ENCODE measurements at places on chromosomes 1 and 21.

DNA sequence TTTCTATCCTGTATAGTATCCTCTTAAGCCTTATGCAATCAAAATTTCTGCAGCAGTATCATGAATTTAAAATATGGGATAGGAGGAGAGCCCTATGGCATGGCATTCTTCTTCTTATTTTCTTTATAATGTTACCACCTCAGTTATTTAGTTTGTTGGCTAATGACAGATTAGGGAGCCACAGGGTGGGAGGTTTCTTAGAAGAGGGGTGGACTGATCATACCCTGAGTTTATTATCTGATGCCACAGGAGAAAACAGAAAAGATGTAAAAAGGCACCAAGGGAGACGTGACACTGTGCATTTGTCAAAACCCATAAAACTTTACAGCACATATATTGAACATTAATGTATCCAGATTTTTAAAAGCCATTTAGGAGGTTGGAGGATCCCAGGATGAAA is 66.9 kb downstream of the LRRC8D start:
- DNase-seq: no peak

- no peak for DNase-seq
Measured at GRCh38 chr1:59831529-59831928, 16.8 kb downstream of the HOOK1 start.

GRCh38 chr1:99887890-99888289 is 37.7 kb downstream of the AGL start:
- DNase-seq: no peak

- DNase-seq: no peak
Measured at GRCh38 chr1:17094664-17095063, 24.6 kb downstream of the PADI2 start.

DNA sequence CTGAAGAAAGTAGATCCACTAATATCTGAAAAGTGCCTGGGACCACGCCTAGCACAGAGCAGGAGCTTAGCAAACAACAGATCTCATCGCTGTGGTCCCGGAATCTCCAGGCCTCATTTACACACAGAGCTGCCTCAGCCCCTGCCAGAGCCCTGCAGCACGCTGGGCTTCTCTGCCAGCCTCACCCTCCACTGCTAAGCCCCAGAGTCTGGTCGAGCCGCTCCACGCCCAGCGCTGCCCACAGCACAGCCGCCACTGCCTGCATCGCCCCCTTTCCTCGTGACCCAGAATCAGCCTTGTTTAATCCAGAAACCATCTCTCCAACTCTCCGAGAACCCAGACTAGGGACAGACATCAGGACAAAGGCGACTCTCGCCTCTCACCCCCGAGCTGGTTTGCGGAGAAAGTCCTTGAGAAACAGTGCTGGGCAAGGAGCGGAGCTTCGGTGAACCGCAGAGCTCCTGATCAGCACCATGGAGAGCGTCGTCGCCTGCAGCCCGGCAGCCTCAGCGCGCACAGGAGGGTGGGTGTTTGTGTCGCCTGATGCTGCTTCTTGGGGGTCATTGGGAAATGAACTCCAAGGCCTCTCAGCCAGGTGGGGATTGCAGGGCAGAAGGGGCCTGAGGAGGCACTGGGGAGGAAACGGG is 145.1 kb downstream of the NPHP4 start:
- DNase-seq: no peak

GRCh38 chr1:246564839-246565750 is 966 bp downstream of the TFB2M start:
- no peak for DNase-seq

- DNase-seq: no peak
Measured at GRCh38 chr1:7694600-7695496, 76.2 kb upstream of the VAMP3 start.

DNA sequence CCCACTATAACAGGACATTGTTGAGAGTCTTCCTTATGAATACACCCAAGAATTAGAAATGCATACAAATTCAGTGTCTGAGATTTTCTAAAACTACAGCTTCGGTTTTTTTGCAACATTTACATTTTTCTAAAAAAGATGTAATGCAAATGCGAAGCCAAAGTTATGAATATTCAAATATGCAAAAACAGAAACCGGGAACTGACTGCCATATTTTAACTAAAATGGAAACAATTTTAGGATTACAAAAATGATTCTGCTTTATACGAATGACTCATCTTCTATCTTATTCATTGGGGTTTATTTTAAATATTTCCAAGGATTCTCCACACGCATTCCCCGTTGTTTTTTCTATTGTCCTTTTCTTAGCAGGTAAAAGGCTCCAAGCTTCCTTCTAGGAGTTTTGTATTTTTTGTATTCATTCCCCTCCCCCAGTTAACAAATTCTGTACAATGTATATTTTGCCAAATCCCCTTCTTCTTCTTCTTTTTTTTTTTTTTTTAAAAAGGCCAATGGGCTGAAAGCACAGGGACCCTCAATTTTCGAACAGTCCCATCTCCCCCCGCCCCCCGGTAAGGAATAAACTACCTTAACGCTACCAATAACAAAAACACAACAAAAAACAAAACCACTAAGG is 1.0 kb downstream of the ARPC5 start:
- no peak for DNase-seq

DNA sequence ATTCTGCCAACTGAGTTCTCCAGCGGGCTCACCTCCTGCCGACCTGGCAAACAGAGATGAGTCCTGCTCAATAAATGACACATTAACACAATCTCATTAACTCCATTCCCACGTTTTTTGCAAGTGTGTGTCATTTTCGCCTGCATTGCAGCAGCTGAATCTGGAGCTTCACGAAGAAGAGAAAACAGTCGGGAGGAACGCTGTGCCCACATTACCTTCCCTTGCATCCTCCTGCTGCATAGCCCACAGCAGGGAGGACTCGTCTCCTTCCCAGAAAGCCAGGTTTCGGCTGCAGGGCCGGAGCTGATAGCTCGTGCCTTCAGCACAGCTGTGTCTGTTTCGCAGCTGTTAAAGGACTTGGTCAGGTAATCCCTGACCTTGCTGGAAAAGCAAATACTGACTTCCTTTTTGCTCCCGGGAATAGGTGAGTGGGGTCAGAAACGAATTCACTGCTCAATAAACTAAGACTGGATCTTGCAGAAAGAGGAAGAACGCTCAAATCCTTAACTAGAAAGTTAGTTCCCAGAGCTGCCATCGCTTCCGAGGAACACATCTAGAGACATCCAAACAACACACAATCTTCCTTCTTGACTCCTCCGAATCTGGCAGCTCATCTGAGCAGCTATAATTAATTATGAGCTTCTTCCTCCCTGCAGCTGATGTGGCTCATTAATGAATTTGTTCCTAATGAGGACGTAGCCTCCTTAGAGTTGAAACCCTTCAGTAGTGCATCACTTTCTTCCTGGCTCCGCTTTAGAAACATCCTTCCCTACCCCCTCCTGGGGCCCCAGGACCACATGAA is 33.0 kb downstream of the KANK4 start:
- no peak for DNase-seq

GRCh38 chr1:161718559-161719324 is 2.6 kb upstream of the FCRLB start:
- no peak for DNase-seq

- DNase-seq: no peak
Measured at GRCh38 chr1:178768423-178768822, 43.4 kb downstream of the RALGPS2 start.

- DNase-seq: no peak
Measured at GRCh38 chr1:196034080-196034706, 574.0 kb downstream of the KCNT2 start.

GRCh38 chr21:39346206-39346605 is 2.7 kb downstream of the HMGN1 start:
- no peak for DNase-seq

- no peak for DNase-seq
Measured at GRCh38 chr1:116408803-116409720, 36.0 kb downstream of the ATP1A1 start.

DNA sequence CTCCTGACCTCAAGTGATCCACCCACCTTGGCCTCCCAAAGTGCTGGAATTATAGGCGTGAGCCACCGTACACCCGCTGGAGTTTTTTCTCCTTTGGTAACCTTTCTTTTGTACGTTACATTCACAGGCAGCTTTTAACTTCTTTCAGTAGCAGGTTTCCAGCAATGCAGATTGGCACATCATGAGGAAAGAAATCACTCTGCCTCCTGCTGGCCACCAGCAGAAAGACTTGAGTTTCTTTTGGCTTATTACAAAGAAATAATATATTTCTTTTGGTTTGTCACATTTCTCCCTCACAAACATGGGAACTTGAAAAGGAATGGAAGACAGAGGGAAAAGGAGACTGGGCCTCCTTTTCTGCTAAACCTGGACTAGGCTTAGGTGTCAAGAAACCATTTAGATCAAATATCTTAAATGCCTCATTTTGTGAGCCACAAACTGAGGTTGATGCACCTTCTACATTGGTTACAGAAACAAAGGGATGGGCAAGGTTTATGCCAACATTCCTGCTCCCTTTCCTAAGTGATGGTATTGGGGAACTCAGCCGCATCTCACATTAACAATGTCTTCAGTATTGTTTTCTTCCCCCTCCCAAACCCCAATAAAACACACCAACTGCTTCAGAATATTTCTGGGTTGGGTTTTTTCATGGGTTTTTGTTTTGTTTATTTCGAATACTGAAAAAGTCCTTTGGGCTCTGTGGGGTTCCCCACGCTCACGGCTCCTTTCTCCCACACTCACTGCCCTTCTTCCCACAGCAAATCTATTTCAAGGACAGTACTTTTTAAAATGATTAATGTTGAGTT is 7.7 kb downstream of the ENSA start:
- DNase-seq: no peak

DNA sequence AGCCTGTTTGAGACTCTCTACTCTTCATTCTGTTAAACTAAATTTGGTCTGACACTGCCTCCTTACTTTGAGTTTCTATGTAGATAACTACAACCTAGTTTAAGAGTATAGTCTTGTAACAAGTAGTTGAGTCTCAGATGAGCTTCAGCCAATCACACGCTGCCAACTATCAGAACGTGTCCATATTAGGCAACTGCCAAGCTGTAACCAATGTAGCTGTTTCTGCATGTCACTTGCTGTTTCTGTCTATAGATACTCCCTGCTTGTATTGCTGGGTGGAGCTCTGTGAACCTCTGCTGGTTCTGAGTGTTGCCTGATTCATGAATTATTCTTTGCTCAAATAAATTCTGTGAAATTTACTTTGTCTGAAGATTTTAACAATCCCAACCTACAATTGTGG is 452.6 kb upstream of the NR5A2 start:
- DNase-seq: no peak

DNA sequence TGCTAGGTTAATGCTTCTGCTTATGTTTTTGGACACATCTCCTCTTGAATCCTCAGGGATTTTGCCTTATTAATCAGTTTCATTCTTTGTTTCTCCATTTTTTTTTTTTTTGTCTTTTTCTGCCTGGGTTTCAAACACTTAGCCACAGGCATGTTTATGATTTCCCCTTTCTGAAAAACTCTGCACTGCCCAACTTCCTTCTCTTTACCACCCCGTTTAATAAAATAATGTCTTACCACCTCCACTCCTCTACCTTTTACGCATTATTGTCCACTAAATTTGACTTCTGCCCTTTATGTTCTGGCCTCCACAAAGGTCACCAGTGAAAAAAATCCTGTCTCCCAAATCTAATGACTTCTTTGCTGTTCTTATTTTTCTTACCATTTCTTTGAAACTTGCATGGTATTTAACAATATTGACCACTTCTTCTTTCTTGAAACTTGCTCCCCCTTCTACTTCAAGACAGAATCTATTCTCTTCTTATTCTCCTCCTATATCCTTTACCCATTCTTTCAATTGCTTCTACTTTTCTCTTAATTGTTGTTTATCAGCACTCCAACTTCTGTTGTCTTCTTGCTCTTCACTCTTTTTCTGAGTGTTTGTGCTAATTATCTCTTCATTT is 150.3 kb downstream of the TNFSF18 start:
- no peak for DNase-seq

- DNase-seq: no peak
Measured at GRCh38 chr1:74222701-74223100, 12.5 kb upstream of the TNNI3K start.

GRCh38 chr1:210347112-210347511 is 18.4 kb downstream of the HHAT start:
- DNase-seq: no peak

DNA sequence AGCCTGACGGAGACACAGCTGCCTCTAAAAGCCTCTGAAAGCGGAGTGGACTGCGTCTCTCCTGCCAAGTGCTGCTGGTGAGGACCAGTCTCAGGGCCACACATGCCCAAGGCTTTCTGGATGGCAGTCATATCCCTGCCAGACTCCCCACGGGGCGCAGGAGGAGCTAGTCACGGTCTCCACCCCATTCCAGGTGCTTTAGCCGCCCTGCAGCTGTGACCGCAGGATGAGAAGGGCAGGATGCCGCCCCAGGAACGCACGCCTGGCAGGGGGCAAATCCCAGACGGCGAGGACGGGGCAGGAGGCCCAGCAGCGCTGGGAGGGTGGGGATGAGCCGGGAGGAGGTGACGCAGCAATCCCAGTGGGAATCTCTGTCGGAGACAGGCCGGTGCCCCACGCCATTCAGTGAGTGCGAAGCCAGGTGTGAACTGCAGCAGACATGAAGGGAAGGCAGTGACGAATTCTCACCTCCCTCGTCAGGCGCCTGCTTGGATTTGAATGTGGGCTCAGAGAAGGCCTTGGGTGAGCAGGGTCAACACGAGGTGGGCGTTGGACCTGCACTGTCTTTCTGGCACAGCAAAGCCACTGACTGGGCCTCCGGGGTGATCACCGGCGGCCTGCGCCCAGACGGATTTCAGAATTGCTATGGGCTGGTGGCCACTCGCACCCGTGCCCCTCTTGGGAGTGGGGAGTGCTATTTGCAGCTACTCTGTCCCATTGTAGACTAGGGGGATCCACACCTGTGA is 38.5 kb upstream of the SLC19A1 start:
- no peak for DNase-seq

DNA sequence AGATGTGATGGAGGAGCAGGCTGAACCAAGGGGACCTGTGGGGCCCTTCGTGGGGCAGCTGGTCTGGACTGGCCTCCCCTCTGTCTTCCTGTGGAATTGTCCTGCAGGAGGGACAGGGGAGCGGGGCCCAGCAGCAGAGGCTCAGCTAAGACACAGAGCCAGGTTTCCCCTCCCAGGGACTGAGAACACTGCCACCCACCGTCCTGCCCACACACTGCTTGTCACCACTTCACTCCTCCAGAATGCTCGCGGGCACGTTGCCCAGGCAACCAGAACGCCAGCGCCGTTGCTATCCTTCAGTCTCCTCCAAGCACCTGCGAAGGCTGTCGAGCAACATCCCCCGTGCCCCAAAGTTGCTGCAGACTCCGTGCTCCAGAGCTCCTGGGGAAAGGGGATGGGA is 46.4 kb downstream of the AJAP1 start:
- DNase-seq: no peak

GRCh38 chr1:162930976-162931560 is 70.1 kb upstream of the CCDC190 start:
- DNase-seq: no peak

- no peak for DNase-seq
Measured at GRCh38 chr1:183773482-183774274, 31.2 kb upstream of the RGL1 start.

- DNase-seq: no peak
Measured at GRCh38 chr1:47756411-47756810, 240.8 kb downstream of the TRABD2B start.

GRCh38 chr1:212457740-212458338 is 25.1 kb downstream of the NENF start:
- no peak for DNase-seq

- no peak for DNase-seq
Measured at GRCh38 chr1:178784131-178784536, 59.1 kb downstream of the RALGPS2 start.

Data from epithelial cell of proximal tubule (primary cell).